ENCODE measurements at places on chromosomes 11 and 22.

GRCh38 chr11:3623121-3623520 lies 18.7 kb downstream of the ART5 start:
- no peak for DNase-seq

GRCh38 chr11:24683583-24683982 lies 186.7 kb downstream of the LUZP2 start:
- no peak for DNase-seq

GRCh38 chr22:50246242-50247175 lies 1.7 kb upstream of the TUBGCP6 start:
- no peak for DNase-seq

- no peak for DNase-seq
These were observed 60.9 kb downstream of the YAP1 start for GRCh38 chr11:102171101-102171500.

DNA sequence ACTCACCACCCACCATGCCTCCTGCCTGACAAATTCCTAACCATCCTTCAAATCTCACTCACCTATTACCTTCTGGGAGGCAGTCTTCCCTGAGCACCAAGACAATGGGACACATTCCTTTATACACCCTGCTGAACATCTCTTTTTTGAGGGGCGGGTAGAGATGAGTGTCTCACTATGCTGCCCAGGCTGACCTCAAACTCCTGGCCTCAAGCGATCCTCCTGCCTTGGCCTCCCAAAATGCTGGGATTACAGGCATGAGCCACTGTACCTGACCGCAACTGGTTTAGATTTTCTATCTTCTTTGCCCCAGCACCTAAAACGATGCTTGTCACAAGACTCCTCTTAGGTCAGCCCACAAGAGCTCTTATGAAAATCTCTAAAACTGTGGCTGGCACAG lies 7.1 kb downstream of the TIMM10 start:
- no peak for DNase-seq

GRCh38 chr11:46295312-46296058 lies 18.0 kb downstream of the CREB3L1 start:
- DNase-seq = peak; percentile 50

- DNase-seq = no peak
These were observed 14.9 kb downstream of the TMEM121B start for GRCh38 chr22:17106161-17106784.

GRCh38 chr11:44138286-44138685 lies 42.8 kb downstream of the EXT2 start:
- no peak for DNase-seq

DNA sequence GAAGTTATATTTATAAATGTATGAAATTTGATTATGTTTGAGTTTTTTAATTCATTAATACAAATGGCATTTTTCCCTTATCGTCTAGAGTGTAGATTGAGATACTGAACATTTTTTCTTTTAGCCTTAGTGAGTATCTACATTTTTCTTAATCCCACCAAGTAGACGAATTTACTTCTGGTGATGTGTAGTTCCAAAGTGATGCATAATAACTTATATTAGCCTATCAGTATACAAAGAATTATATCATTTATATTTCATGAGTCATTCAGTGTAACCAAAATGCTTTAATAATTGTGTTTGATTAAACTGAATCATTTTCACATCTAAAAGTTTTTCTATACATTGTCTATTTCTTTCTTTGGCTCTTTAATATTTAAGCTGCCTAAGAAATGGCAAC lies 745.6 kb upstream of the LUZP2 start:
- DNase-seq = no peak

GRCh38 chr11:35927682-35928081 lies 16.2 kb upstream of the LDLRAD3 start:
- DNase-seq = no peak

DNA sequence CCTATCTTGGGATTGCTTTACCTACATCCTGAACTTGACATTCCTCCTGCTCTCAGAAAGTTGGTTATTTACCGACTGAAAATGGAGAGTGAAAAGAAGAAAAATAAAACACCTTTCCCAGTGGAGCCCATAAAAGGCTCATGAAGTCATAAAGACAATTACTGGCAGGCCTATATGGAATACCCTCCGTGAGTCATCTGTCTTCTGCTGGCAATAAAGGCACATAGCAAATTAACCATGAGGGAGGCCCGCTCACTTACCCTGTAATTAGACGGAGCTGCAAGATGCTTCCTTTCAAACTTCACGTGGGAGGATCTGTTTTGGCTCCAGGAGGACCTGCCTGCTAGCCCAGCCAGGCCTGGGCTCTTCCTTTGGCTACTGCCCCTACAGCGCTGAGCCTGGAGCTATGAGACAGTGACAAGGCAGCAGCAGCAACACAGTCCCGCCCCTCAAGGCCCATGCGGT lies 540.4 kb downstream of the BUD13 start:
- no peak for DNase-seq

GRCh38 chr11:15988016-15988550 lies 368.3 kb downstream of the SOX6 start:
- no peak for DNase-seq
